Non-pigmented ciliary epithelial cell (primary cell): ENCODE measurements at places on chromosomes 5 and 9.

DNA sequence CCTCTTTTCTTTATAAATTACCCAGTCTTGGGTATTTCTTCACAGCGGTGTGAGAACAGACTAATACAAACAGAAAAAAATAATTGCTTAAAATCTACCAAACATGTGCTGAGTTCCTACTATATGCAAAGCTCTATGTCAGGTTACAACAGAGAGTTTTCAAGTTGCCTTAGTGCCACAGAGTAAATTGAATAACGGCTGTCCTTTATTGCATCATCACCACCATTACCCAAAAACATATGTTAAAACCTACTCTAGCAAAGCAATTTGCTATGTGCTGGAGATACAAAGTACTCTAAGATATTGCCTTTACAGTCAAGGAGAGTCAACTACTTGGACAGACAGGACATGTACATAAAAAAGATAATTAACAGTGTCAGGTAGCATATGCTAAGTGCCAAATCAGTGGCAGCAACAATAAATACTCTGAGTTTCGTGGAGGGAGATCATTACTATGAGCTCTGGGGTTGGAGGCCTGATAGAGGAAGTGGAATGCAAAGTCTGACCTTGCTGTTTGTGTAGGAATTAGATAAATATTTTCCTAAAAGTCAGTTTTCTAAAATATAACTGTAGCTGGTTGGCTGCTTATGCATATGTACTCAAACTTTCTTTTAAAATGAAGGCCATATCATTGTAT, 1058.7 kb upstream of the WWC1 start:
- no peak for DNase-seq

GRCh38 chr5:133794771-133795415, 173.5 kb downstream of the C5orf15 start:
- no peak for DNase-seq

DNA sequence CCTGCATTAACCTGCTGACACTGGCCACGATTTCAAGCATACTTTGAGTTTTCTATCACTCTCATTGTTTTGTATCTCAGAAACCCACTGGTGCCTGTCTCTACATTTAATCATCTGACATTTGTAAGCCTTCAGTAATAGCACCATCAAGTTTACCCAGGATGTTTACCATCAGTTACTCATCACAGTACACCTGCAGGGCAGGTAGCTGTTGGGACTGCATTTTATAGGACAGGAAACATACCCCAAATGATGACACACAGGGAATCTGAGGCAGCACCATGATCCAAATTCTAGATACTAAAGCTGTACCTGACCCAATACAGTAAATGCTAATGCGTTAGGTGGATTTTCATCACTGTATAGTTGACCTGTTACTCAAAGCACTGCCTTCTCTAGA, 114.2 kb downstream of the FEM1C start:
- DNase-seq: no peak

- DNase-seq: peak; percentile 53
These were observed 36.3 kb upstream of the EBF1 start for GRCh38 chr5:159135896-159136531.

GRCh38 chr5:107651325-107651724, 19.4 kb downstream of the EFNA5 start:
- no peak for DNase-seq

DNA sequence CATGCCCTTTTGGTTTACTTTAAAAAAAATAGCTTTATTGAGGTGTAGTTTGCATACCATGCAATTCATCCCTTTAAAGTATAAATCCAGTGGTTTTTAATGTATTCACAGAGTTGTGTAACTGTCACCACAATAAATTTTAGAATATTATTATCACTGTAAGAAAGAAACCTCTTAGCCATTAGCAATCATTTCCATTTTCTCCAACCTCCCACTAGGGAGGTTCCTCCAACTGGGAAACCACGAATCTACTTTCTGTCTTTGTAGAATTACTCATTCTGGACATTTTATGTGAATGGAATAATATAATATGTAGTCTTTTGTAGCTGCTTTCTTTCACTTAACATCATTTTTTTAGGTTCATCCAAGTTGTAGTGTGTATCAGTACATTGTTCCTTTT, 43.5 kb downstream of the UNC13B start:
- DNase-seq: no peak

DNA sequence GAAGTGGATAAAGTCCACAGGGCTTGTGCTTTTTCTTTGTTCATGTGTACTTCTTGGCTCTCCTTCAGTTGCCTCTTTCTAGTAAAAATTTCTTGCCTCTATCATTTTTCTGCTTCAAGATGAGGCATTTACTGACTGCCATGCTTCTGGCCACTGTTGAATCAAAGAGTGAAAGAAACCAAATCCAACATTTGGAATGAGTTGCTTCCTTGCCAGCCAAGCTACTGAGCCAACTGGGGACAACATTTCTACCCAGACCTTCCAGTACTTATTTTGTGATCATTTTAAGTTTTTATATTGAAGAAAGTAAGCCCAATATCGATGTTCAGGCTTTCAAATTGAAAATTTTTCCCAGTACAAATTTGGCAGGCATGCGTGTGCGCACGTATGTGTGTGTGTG, 73.2 kb downstream of the SNCAIP start:
- no peak for DNase-seq

DNA sequence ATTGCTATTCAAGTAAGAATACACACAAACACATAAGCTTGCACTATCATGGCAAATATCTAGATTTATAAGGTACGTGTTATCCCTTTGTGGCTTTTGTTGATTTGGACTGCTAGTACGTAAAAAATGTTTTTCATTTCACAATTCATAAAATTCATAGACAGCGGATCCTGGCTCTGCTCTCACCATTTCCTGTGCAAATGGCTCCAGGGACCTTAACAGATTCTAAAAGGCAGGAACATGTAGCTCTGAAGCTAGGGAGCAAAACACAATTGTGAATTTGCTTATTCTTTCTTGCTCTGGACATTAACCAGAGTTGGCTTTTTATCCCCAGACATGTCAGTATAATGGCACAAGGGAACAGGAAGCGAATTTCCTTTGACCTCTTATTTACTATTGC, 1019.9 kb upstream of the WWC1 start:
- no peak for DNase-seq

GRCh38 chr5:45454114-45454513, 242.1 kb downstream of the HCN1 start:
- DNase-seq: peak; percentile 41

- no peak for DNase-seq
These were observed 22.6 kb downstream of the STK10 start for GRCh38 chr5:172165465-172165864.

- DNase-seq: no peak
These were observed 44.7 kb upstream of the PCSK5 start for GRCh38 chr9:75845806-75846205.

GRCh38 chr5:2860101-2860500, 108.6 kb upstream of the IRX2 start:
- no peak for DNase-seq

DNA sequence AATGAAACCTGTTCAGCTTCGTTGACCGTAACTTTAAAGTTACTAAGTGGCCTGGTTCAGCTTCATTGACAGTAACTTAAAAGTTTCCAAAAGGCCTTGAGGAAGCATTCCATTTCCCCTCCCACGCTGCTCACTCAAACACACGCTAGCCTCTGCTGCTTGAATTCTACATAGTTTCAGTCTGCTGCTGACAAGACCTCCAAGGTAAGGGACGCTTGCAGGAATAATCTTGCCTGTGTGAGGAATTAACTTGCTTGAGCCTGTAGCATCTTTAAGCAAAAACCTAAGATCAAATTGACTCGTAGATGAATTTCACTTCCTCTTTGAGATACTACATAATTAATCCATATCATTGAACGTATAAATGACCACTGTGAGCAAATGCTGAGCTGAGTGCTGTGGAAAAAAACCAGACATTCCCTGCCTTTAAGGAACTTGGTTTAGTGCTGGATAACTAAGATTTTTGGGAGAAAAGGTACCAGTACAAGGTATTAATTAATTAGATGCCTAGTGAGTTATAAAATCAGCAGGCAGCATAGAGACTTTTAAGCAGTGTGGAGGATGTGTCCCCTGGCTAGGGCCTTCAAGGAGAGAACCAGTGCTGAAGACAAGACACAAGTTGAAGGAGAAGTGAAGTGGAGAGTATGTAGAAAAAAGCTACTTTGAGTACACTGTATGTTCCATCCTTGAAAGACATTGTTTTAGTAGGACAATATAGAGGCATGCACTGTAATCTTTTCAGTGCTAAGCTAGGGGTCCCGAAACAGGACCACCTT, 39.2 kb downstream of the GRAMD2B start:
- DNase-seq: no peak

- DNase-seq: no peak
These were observed 349.8 kb downstream of the ENC1 start for GRCh38 chr5:74290634-74291241.

GRCh38 chr9:128945798-128946501, 1.5 kb downstream of the DOLK start:
- no peak for DNase-seq

- DNase-seq: no peak
These were observed 177.6 kb upstream of the MVB12B start for GRCh38 chr9:126148994-126149393.

- no peak for DNase-seq
These were observed 197.9 kb upstream of the ADAMTS16 start for GRCh38 chr5:4941957-4942830.

DNA sequence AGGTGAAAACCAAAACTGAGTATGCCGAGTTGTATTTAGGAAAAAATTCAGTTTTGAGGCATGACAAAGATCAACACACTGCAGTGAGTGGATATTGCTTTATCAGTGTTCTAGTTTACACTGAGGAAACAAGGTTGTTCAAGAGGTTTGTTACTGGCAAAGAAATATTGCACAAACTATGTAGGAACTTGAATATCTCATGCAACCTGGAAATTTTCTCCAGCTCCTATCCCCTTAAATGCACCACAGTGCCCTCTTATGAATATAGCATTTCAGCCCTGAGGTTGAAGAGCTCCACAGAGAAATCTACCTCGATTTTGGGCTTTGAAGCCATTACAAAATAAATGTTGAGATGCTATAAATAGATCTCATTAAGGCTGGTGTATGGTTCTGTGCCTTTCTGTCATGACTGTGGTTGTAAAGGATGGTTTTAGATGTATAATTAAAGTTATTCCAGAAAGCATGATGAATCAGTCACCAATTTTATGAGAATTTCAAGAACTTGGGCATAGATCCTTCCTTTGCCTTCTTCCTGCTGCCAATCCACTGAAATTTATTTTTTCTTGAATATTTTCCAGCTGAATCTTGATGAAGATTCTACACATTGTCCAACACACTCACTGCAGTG, 159.3 kb downstream of the SPATA31D1 start:
- DNase-seq: no peak

GRCh38 chr5:9663891-9664290, 33.7 kb upstream of the TAS2R1 start:
- DNase-seq: no peak

DNA sequence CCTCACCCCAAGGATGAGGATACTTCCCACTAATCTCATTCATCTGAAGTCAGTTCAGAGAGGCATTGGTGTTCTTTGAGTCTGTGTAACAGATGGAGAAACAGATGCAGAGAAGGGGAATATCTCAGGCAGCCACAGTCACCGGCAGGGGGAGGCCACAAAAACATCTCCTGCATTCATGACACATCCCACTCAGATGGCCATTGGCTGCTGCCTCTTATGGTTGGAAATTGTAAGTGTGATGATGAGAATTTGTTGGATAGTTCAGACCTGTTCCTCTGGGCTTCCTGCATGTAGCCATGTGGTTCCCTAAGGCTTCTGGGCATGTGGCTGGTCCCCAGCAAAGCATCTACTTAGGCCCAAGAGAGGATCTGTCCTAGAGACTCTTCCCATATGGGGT, 45.9 kb upstream of the GABRP start:
- DNase-seq: no peak

DNA sequence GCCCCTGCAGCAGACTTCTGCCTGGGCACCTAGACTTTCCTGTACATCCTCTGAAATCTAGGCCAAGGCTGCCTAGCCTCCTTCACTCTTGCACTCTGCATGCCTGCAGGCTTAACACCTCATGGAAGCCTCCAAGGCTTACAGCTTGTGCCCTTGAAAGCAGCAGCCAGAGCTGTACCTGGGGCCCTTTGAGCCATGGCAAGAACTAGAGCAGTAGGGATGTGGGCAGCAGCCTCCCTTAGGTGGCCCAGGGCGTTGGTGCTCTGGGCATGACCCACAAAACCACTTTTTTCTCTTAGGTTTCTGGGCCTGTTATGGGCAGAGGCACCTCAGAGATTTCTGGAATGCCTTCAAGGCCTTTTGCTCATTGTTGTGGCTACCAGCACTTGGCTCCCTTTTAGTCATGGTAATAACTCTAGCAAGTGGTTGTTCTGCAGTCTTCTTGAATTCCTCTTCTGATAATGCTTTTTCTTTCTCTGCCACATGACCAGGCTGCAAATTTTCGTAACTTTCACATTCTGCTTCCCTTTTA, 606.2 kb downstream of the TLE4 start:
- no peak for DNase-seq

DNA sequence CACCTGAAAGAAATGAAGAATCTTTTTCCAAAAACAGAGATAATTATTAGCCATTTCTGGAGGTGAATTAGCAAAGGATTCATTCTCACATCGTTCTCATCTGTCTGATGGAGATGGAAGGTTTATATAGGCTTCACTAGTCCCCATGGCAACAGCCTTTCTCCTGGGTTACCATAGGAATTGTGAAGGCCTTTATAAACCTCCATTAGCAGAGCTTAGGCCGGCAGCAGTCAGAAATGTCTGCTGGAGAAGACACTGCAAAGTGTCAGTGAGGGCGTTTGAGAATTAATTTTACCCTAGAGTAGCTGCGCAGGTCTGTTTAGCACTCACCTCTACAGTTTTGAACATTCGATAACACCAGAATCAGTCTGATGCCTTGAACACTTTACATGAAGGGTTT, 290.4 kb upstream of the NR4A3 start:
- no peak for DNase-seq

DNA sequence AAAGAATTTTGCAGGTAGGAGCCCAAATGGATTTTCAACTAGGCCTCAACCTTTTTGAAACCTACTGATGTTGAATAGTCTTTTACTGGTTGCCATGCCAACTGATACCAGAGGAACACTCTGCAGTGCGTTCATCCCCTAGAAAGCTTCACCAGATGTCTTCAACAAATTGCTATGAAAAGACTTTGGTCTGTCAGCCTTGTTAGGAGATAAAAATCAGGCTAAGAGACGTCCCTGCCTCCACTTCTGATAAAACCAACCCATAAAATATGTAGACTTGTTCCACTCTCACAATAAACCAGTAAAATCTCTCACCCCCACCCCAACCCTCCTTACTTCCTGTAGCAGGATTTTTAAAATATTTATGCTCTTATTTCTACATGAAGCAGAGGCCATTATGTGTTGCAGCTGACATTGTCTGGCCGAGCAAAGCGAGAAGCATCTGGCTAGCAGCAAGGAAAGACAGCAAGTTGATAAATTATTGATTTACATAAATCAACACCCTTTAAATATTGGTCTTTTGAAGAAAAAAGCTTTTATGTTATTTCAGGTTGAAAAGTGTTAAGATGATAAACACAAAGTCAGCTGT, 428.7 kb downstream of the ISL1 start:
- no peak for DNase-seq

DNA sequence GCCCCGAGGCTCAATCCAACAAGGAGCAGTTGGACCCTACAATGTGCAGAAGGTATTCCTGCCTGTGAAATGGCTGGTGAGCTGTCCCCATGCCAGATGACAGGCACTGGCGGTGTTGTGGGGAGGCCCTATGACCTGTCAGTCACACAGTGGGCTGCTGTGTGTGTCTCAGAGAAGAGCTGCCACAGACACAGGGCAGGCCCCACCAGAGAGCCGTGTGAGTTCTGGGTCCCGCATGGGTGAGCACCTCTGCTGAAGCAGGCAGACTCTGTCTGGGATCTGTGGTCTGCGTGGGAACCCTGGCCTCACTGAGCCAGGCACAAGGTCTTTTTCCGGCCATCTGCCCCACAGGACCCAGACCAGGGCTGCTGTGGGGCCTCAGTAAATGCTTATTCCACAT, 37.3 kb upstream of the PITX1 start:
- DNase-seq: no peak
